Activated naive CD4-positive, alpha-beta T cell treated with Interleukin-2 at 50 U/mL for 16 hours (primary cell): ENCODE measurements at places on chromosomes 13 and 19.

DNA sequence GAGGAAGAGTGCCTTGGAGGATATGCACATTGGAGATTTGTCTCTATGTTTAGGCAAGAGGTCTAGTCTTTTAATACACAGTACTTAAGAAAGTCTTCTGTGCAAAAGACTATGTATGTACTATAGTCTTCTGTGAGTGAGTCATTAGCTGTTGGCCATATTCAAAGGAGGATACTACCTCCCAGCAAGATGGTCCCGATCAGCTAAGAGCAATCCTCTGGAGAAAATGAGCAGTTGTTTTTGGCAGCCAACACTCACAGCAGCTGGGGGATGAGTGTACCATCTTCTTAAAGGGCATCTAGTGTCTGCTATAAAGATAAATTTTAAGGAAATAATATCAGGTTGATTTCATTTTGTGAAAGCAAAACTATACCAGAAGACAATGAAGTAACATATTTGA, 487.8 kb downstream of the KCTD12 start:
- DNase-seq, result no peak

DNA sequence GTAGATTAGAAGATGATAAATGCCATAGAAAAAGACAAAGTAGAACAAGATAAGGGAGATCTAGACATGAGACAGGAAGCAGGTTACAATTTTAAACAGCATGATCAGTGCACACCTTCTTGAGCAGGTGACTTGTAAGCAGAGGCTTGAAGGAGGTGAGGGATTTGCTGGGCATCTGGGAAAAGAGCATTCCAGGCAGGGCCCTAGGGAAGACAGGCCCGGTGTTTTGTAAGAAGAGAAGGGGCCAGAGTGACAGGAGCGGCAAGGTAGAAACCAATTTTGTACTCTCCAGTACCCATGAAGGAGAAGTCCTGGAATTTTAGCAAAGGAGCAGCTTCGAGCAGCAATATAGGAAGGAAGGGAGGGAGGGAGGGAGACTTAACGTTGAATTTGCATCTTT, 296.5 kb downstream of the MZT1 start:
- DNase-seq, result no peak

GRCh38 chr13:26743971-26744370, 16.6 kb downstream of the GPR12 start:
- DNase-seq, result no peak

DNA sequence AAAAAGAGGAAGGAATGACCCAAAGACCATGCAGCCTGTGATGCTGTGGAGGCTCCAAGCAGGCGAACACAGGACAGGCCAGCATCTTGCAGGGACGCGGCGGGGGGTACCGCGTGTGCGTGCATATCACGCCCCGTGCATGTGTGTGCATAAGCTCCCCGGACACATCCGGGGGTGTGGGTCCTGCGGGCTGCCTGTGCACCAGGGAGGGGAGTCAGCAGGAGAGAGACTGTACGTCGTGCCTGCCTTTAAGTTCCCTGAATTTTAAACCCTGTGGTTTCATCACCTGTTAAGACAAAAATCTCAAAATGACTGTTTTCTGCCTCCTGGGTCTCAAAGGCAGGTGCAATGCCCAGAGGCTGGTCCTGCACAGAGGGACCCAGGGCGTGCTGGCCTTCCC, 16.6 kb downstream of the ADAT3 start:
- DNase-seq, result no peak
